ENCODE measurements at places on chromosomes 2 and 18. TPM values are rescaled to one million over a fixed set of nuclear protein-coding genes. Genes with fewer than 3 reads are reported as not detected.
A peak's percentile ranks its signal among the peaks of the same experiment; 100 is the strongest.

GRCh38 chr2:167980439-167980838 lies 267.0 kb downstream of the STK39 start:
- no peak for DNase-seq

DNA sequence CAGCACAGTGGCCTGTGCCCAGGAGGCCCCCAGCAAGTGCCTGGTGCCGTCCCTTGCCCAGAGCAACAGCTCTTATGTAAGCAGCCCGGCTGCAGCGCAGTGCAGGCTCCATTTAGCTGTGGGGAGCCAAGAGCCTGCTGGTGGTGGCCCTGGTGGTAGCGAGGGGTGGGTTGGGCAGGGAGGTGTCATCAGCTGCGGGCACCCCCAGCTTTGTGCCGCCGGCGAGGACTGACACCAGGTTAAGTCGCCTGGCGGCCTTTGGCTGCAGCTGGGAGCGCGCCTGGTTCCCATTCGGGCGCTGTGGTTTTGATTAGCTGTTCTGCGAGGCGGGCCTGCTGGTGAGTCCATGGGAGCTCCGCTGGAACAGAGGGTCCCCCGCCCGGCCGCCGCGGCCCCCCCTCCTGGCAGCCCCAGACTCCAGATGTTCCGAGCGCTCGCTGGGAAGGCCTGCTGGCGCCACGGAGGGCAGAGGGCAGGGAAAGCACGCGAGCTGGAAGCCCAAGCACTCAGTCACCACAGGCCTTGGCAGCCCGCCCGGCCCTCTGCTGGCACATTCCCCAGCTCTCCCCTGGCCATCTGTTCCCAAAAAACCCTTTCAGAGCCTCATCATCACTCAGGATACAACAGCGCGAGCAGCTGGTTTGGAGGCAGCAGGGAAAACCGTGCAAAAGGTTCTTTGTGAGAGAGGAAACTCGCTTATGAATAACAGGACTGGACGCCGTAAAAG lies 18.4 kb downstream of the ATOH8 start:
- DNase-seq, result peak; percentile 99

- DNase-seq, result no peak
Measured at GRCh38 chr2:48034295-48034694, 128.0 kb upstream of the FBXO11 start.

- no peak for DNase-seq
Measured at GRCh38 chr18:5104246-5104645, 92.8 kb downstream of the AKAIN1 start.

GRCh38 chr2:158805936-158806335 lies 10.8 kb downstream of the DAPL1 start:
- DNase-seq, result no peak

Gene GCG
- total RNA-seq, result not detected

DNA sequence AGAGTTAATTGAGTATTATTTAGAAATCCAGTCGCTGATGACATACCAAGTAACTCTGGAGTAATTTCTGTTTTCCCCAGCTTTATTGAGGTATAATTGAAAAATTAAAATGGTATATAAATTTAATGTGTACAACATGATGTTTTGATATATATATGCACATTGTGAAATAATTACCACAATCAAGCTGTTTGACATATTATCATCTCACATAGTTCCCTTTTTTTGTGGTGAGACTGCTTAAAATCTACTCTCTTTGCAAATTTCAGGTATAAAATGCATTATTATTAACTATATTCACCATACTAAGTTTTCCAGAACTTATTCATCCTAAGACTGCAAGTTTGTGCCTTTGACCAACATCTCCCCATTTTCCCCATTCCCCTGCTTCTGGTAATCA lies 25.0 kb upstream of the SPAG16 start:
- no peak for DNase-seq

DNA sequence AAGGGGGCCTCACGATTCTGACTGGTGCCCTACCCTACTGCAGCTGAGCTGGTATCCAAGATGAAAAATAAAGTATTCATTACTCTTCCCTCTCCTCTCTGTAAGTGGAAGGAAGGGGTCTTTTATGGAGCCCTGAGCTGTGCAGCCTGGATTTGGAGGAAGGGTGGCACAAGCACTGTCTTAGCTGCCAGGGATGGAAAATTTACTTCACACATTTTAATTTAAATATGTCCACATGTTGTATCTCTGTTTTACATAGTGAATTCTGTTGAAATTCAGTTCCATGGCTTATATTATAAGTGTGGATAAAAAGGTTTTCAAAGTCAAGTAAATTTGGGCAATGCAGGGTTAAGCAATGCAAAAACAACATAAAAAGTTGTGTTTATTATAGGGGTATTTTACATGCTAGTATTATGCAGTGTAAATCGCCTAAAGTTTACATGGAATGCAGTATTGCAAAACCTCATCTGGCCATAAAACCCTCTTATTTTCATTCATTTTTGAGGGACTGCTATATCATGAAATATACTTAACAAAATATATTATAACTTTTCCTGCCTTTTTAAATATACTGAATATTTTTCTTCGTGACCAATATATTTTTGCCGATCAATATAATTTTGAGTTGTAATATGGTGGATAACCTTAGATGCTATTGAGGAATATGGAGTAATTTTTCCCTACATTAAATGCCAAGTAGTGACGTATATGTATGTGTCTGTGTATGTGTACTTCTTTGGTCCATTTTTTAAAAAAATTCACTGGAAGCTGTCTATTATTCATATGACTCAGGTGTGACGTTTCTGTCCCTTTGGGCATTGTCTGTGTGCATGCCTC lies 333.9 kb upstream of the CYRIA start:
- no peak for DNase-seq

Gene DUSP11
- 41.4 TPM for total RNA-seq
